ENCODE measurements at places on chromosomes 7 and 10. TPM values are rescaled to one million over a fixed set of nuclear protein-coding genes. Genes with fewer than 3 reads are reported as not detected.

GRCh38 chr7:156560075-156560474, 80.5 kb upstream of the RNF32 start:
- no peak overlapping the region for H3K27ac ChIP-seq
- no peak for DNase-seq
- H3K4me3 ChIP-seq = no peak overlapping the region
- H3K36me3 ChIP-seq = no peaks in the 10 kb centered on the region

- H3K4me3 ChIP-seq = no peak overlapping the region
- H3K27me3 ChIP-seq = no peaks in the 10 kb centered on the region
Observed at GRCh38 chr10:58464956-58465355, 47.7 kb upstream of the BICC1 start.

GRCh38 chr10:30170814-30171213, 111.4 kb upstream of the JCAD start:
- no peak overlapping the region for H3K4me3 ChIP-seq
- DNase-seq = no peak
- H3K36me3 ChIP-seq = no peaks in the 10 kb centered on the region
- H3K27me3 ChIP-seq = peaks cover 12% of the 10 kb centered on the region

- no peaks in the 10 kb centered on the region for H3K36me3 ChIP-seq
- H3K4me3 ChIP-seq = no peak overlapping the region
- no peak overlapping the region for H3K27ac ChIP-seq
- H3K27me3 ChIP-seq = no peaks in the 10 kb centered on the region
- no peaks in the 10 kb centered on the region for H3K4me1 ChIP-seq
Observed at GRCh38 chr10:55224007-55224781, 423.2 kb upstream of the PCDH15 start.

- DNase-seq = no peak
- no peak overlapping the region for H3K27ac ChIP-seq
- no peaks in the 10 kb centered on the region for H3K4me1 ChIP-seq
- H3K36me3 ChIP-seq = no peaks in the 10 kb centered on the region
- no peak overlapping the region for H3K4me3 ChIP-seq
Observed at GRCh38 chr7:131164025-131164925, 163.4 kb upstream of the MKLN1 start.

- H3K4me1 ChIP-seq = peaks cover 13% of the 10 kb centered on the region
- no peak for DNase-seq
Observed at GRCh38 chr10:125792342-125793300, 17.0 kb upstream of the MMP21 start.

DNA sequence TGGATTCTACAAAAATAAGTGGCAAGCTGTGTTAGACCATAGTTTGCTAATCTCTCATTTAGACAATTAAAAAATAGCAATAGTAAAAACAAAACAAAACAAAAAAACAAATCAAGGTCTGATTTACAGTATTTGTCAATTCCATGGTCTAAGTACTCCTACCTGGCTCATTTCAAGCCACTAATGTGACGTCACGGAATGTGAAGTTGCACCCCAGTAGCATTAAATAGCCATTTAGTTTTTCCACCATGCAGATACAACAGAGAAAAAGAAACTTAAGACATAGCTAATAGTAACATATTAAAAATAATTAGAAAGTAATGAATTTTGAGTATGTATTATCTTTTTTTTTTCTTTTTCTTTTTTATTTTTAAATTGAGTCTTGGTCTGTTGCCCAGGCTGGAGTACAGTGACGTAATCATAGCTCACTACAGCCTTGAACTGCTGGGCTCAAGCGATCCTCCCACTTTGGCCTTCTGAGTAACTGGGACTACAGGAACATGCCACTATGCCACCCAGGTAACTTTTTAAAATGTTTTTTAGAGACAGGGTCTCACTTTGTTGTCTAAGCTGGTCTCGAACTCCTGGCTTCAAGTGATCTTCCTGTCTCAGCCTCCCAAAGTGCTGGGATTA, 101.2 kb downstream of the MKX start:
- peaks cover 7% of the 10 kb centered on the region for H3K27me3 ChIP-seq
- H3K4me1 ChIP-seq = no peaks in the 10 kb centered on the region
- no peaks in the 10 kb centered on the region for H3K36me3 ChIP-seq
- DNase-seq = no peak

GRCh38 chr10:43409385-43410109, 561 bp upstream of the HNRNPF start:
- H3K36me3 ChIP-seq = no peaks in the 10 kb centered on the region
- DNase-seq = peak; percentile 46
- H3K4me3 ChIP-seq = peak overlapping the region; percentile 85
- peak overlapping the region; percentile 98 for H3K27ac ChIP-seq
- peaks cover 52% of the 10 kb centered on the region for H3K4me1 ChIP-seq

GRCh38 chr10:8045726-8046494, 8.6 kb upstream of the GATA3 start:
- peaks cover 63% of the 10 kb centered on the region for H3K4me1 ChIP-seq
- no peak for DNase-seq
- no peak overlapping the region for H3K27ac ChIP-seq
- H3K27me3 ChIP-seq = peaks cover 100% of the 10 kb centered on the region
- peak overlapping the region; percentile 55 for H3K4me3 ChIP-seq

DNA sequence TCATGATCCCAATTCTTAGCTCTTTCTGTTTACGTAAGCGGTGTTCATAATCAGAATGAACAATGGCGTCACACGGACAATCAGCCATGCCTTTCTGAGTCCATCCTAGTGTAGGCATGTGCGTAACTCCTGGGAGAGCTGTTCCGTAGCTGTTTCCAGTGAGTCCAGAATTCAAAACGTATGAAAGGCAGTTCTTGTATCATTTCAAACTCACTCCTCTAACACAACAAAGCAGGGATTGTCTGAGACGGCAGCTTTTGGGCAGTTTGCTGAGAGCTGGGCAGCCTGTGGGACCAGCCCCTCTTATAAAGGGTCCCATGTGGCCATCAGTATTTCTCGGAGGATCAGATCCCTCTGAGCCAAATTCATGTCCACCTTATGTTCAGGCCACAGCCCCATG, 43.4 kb downstream of the PSPH start:
- no peak for DNase-seq
- no peak overlapping the region for H3K4me3 ChIP-seq
- H3K4me1 ChIP-seq = peaks cover 7% of the 10 kb centered on the region
- H3K27ac ChIP-seq = no peak overlapping the region
- peaks cover 4% of the 10 kb centered on the region for H3K36me3 ChIP-seq
- no peaks in the 10 kb centered on the region for H3K27me3 ChIP-seq

- no peaks in the 10 kb centered on the region for H3K36me3 ChIP-seq
- H3K27ac ChIP-seq = no peak overlapping the region
- peak overlapping the region; percentile 75 for H3K4me3 ChIP-seq
- DNase-seq = no peak
- H3K27me3 ChIP-seq = peaks cover 62% of the 10 kb centered on the region
Observed at GRCh38 chr10:115093776-115094408, 727 bp downstream of the ATRNL1 start.

DNA sequence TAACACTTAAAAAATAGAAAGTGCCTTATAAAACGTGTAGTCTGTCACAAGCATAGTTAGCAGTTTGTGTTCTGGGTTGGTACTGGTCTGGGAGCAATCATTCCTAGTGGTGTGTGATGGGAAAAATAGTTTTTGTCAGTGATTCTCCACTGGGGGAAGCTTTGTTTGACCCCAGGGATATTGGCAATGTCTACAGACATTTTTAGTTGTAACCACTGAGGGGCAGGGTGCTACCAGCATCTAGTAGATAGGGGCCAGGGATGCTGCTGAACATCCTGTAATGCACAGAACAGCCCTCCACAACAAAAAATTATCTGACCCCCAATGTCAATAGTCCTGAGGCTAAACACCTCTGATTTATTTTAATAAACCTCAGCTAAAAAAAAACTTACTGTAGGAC, 51.6 kb upstream of the CREB5 start:
- H3K36me3 ChIP-seq = no peaks in the 10 kb centered on the region
- H3K27me3 ChIP-seq = no peaks in the 10 kb centered on the region
- H3K4me3 ChIP-seq = no peak overlapping the region
- DNase-seq = no peak
- peaks cover 10% of the 10 kb centered on the region for H3K4me1 ChIP-seq
- H3K27ac ChIP-seq = no peak overlapping the region

DNA sequence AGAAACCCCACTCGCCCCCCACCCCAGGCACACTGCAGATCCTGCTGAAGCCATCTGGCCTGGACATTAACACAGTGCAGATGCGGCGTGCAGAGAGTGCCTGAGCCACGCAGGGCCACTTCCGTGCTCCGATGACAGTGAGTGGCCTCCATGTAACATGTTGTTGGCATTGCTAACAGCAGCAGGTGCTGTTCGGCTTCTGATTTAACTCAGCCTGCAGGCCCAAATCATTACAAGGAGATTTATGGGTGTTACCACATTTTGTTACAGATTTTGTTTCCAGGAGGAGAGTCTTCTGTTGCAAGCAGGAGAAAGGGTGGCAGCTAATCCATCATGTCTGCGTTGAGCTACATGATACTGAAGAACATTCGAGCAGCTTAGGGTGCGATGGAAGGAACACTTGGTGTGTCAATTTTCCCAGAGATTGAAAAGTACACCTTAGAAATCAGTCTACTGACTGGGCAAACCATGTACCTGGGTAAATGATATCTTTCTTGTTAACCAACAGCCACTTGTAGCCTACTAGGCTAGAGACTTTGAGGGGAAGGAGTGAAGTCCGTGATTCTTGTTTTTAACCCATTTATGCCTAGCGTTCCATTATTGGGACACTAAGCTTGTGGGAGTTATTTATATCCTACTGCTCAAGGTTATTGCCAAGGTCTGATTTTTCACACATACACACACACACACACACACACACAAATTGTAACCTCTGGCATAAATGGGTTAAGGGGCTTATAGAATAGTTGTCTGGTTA, 90.0 kb downstream of the JCAD start:
- H3K36me3 ChIP-seq = no peaks in the 10 kb centered on the region
- DNase-seq = no peak
- H3K27ac ChIP-seq = no peak overlapping the region
- no peaks in the 10 kb centered on the region for H3K27me3 ChIP-seq
- no peak overlapping the region for H3K4me3 ChIP-seq

- no peak for DNase-seq
- H3K4me3 ChIP-seq = no peak overlapping the region
- H3K36me3 ChIP-seq = no peaks in the 10 kb centered on the region
- H3K27me3 ChIP-seq = peaks cover 38% of the 10 kb centered on the region
Observed at GRCh38 chr7:36497775-36498174, 108.1 kb downstream of the ANLN start.

The DYNC1I1 gene
- 38.8 TPM for total RNA-seq

The DOCK4 gene
- total RNA-seq = 15.2 TPM

Measured in left ventricle myocardium inferior (tissue), 1 donor.